ENCODE measurements at places on chromosomes 4 and X. TPM values are rescaled to one million over a fixed set of nuclear protein-coding genes. Genes with fewer than 3 reads are reported as not detected.
A peak's percentile ranks its signal among the peaks of the same experiment; 100 is the strongest.

The GATA1 gene
- not detected for total RNA-seq

The DUSP21 gene
- total RNA-seq, result not detected

The SASH3 gene
- total RNA-seq, result not detected

The PF4V1 gene
- not detected for total RNA-seq

The GNRHR gene
- not detected for total RNA-seq

The SSX4B gene
- not detected for total RNA-seq

The L1CAM gene
- 186 TPM for total RNA-seq

The MMRN1 gene
- total RNA-seq, result not detected

The SMIM31 gene
- not detected for total RNA-seq

DNA sequence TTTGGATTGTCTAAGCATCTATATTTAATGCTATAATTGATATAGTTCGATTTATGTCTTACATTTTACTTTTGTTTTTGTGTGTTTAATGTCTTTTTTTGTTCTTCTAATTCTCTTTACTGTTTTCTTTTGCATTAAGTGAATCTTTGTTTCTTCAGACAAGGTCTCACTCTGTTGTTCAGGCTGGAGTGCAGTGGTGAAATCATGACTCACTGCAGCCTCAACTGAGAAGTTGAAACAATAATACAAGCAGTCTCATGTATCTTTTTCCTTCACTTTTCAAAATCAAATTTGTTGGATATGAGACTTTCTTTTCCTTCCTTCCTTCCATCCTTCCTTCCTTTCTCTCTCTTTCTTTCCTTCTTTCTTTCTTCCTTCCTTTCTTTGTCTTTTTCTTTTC is 1401.6 kb downstream of the ADGRL3 start:
- DNase-seq, result no peak

GRCh38 chr4:36043901-36044300 is 200.4 kb downstream of the ARAP2 start:
- peak; percentile 46 for DNase-seq

- no peak for DNase-seq
These were observed 52.1 kb upstream of the SHOX start for GRCh38 chrX:578531-578930.

GRCh38 chr4:99038213-99038612 is 42.7 kb downstream of the METAP1 start:
- DNase-seq, result no peak

DNA sequence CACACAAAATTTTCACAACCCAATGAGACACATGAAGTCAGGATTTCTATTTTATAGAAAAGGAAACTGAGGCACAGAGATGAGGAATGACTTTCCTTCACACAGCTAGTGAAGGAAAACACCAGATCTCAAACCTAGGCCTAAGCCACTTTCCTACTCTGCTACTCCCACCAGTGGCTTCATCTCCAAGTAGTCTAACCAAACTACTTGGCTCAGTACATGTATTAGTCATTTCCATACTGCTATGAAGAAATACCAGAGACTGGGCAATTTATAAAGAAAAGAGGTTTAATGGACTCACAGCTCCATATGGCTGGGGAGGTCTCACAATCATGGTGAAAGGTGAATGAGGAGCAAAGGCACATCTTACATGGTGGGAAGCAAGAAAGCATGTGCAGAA is 196.6 kb downstream of the EVC2 start:
- peak; percentile 13 for DNase-seq

GRCh38 chrX:132045456-132045855 is 22.4 kb downstream of the STK26 start:
- DNase-seq, result no peak

GRCh38 chr4:41609851-41610250 is 71.9 kb downstream of the LIMCH1 start:
- no peak for DNase-seq

GRCh38 chr4:42425146-42426065 is 28.1 kb downstream of the SHISA3 start:
- DNase-seq, result no peak

GRCh38 chr4:152045807-152046571 is 285.2 kb upstream of the GATB start:
- DNase-seq, result no peak

GRCh38 chrX:37753384-37753783 is 26.5 kb upstream of the CYBB start:
- DNase-seq, result no peak

GRCh38 chrX:16839219-16839851 is 30.8 kb downstream of the RBBP7 start:
- DNase-seq, result peak; percentile 26

- no peak for DNase-seq
These were observed 23.8 kb downstream of the F9 start for GRCh38 chrX:139554376-139554775.

DNA sequence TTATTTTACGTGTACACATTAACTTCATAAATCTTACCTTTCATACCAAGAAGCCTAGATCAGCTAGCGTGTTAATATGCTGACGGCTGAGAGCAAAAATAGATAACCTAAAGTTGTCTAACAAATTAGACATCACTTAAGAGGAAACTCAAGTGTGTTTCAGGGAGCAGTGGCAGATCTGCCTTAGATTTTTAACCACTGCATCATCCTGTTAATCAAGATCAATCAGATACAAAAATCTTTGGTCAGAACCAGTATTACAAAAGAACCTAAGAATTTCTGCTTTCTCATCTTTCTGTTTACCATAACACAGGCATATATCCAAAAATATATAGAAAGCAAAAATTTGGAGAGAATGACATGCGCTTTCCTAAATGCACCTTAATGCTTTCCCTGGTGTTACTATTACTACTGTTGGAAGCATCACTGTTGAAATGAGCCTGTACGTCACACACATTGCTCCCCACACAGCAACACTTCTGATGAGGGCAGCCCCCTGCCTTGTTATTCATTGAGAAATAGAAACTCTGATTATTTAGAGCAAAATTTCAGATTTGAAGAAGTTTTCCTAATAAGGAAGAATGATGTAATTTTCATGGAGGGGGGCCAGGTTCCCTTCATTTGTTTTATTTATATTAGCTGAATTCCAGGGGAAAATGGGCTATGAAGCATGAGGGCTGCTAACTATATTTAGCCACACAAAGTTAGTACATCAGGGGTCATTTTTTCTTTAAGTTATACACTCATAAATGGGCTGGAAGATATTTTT is 152.3 kb downstream of the CBR4 start:
- DNase-seq, result peak; percentile 63

GRCh38 chr4:72714482-72715279 is 145.7 kb upstream of the ADAMTS3 start:
- DNase-seq, result no peak

DNA sequence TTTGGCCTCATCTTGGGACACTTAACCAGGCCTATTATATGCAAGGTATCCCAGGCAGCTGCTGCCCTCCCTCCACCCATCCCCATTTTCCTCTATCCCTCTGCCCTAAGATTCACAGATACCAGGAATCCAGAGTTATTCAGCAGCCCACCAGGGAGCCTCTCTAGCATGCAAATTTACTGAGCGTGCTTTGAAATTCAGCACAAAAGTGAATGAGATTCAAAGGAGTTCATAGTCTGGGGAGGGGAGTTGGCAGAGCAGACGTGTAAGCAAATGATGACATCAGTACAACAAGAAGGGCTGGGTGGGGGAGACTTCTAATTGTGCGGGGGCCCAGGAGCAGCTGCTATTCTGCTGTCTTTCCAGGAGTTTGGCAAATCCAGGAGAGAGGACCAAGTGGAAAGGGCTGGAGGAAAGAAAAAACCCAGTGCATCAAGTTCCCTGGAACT is 1.7 kb upstream of the MTM1 start:
- peak; percentile 9 for DNase-seq

- DNase-seq, result no peak
These were observed 72.4 kb downstream of the MAP9 start for GRCh38 chr4:155304375-155304774.

- peak; percentile 74 for DNase-seq
These were observed 141.2 kb upstream of the SCML1 start for GRCh38 chrX:17596061-17596460.

DNA sequence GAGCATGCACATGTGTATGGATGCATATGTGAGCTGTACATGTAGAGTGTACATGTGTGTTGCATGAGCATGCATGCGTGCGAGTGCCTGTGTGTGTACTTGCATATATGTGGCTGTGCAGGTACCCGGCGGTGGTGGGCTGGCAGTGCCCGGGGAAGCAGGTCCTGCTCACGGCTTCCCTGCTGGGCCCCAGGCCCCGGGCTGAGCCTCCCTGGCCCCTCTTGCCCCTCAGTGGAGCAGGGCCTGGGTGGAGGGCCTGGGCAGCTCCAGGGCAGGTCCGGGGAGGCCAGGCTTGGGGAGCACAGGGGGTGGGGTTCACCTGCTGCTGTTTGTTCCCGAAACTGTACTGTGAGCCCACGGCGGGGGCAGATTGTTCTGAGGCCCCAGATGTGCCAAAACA is 9.4 kb downstream of the NAT8L start:
- DNase-seq, result no peak

GRCh38 chr4:135368831-135369230 is 1167.2 kb upstream of the PABPC4L start:
- peak; percentile 9 for DNase-seq

- no peak for DNase-seq
These were observed 127.2 kb upstream of the GPC4 start for GRCh38 chrX:133542476-133542875.

- no peak for DNase-seq
These were observed 2.8 kb downstream of the ZNF157 start for GRCh38 chrX:47373198-47373597.

GRCh38 chr4:36758312-36759178 is 477.1 kb downstream of the DTHD1 start:
- no peak for DNase-seq

DNA sequence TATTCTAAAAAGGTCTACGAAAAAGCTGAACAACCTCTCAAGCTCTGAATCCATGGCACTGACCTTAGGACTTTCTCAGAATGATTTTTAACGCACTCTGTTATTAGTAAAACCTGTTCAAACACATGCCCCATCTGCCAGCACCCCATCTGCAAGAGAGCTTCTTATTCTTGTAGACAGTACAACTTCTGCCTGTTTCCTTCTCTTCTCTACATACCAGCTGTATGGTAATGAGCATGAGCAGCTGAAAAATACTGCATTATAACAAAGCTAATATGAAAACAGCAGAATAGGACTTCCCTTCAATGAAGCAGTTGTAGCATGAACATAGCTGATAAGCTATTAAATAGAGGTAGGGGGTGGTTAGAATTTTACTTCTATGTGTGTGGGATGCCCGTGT is 167.9 kb downstream of the FBXW7 start:
- DNase-seq, result no peak

- DNase-seq, result no peak
These were observed 674.8 kb downstream of the IQCM start for GRCh38 chr4:149140841-149141240.

- DNase-seq, result peak; percentile 47
These were observed 54.5 kb upstream of the BCOR start for GRCh38 chrX:40152173-40152711.

DNA sequence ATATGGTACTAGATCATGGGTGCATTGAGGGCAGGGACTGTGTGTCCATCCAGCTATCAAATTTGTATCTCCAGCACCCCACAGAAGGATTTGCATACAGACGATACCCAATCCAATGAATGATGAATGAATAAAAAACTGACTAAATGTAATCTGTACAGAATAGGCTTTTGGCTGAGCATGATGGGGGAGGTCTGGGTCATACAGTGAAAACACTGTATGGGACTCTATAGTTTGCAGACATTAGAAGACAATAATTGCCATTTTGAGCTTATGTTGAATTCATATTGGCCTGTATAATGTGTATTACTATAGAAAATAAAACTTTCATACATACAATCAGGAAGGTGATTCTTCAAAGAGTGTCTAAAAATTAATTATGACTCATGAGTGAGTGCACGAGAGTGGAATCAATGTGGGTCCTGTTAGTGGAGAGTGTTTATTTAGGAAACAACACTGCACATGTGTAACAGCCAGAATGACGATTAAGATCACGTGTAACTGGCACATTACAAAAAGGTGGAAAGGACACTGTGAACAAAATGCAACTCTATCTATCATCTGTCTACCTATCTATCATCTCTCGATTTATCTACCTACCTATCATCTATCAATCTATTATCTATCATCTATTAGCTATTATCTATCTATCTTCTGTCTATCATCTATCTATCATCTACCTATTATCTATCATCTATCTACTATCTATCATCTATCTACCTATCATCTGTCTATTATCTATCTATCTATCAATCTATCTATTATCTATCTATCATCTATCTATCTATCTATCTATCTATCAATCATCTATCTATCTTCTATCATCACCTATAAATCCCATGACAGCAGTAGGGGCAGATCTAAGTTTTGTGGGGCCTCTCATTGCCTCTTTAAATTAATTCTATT is 201.3 kb downstream of the PTTG2 start:
- DNase-seq, result peak; percentile 75

DNA sequence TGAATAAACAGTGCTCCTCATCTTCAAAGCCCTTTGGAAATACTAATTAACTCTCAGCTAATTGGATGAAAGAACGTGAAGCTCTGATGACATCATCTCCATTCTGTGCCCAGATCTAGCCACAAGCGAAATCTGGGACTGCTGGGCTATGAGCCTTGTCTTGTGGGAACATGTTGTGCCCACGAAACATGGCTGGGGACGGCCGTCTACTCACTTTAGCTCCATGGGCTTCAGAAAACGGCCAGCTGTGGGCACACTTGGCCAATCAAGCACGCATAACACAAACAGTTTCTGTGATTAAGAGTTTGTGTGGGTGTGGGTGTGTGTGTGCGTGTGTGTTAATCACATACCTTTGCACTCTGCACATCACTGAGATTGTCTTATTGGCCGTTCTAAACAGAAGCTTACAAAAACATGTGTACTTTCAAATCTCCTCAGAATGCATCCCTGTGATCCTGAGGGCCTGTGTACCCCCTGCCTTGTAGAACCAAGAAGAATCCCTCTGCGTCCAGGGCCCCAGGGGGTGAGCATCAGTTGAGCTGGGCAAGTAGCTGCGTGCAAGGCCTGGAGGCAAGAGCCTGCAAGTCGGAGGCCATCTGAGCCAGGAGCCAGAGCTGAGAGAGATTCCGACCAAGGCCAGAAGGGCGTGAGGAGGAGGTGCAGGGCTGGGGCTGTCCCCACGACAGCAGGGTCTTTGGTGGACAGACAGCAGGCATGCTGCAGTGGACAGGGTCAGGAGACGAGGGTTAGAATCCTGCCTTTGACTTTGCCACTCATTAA is 18.7 kb upstream of the ZNF185 start:
- no peak for DNase-seq

DNA sequence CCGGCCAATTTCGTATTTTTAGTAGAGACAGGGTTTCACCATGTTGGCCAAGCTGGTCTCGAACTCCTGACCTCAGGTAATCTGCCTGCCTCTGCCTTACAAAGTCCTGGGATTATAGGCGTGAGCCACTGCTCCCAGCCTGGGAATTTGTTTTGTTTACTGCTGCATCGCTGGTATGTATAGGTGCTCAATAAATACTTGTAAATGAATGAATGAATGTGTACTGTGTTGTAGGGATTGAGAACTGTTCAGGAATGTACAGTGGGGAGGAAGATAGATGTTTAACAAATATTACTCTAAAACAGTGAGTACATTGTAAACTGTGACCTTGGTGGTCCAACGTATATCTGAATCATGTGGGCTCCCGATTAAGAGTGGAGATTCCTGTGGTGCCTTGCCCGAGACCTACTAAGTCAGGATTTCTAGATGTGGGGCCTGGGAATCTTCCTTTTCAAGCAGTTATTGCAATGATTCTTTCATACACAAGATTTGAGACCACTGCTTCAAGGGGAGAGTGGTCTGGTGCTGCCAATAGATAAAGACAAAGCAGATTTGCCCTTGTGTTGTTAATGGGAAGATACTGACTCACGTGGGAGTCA is 41.0 kb downstream of the WWC2 start:
- no peak for DNase-seq
